ENCODE measurements at places on chromosomes 1 and 21.

GRCh38 chr21:38569733-38570132, 71.5 kb upstream of the ERG start:
- no peak for DNase-seq

DNA sequence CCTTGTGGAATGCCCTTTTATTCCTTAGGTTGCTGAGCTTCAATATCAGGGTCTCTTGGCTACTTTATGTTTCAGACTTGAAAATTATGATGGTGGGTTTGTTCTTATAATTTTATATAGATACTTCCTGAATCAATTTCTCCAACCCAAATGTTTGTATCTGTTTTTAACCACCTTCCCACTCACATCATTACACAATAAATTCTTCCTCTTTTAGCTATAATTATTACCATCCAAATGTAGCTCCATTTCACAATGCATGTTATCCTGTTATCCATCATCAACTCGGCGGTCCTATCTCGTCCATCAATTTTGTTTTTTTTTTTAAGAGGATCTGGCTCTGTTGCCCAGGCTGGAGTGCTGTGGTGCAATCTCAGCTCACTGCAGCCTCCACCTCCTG, 357.6 kb upstream of the ZP4 start:
- DNase-seq = no peak

DNA sequence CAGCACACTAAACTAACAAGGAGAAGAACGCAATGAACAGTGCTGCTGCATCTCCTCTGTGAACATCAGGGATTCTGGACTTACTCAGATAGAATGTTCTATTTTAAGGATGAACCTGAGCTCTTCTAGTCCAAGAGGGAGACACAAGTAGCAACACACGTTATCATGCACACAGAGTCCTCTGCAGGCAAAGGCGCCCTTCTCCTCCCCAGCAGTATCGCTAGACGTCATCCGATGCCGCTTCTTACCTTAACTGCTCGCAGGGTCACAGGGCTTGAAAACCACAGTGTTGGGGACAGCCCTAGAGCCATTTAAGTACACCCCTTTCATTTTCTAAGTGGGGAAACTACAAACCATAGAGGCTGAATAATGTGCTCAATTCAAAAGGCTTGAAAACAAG, 74.5 kb downstream of the HIVEP3 start:
- no peak for DNase-seq

- DNase-seq = no peak
Observed at GRCh38 chr1:183893561-183894289, 88.8 kb downstream of the RGL1 start.

DNA sequence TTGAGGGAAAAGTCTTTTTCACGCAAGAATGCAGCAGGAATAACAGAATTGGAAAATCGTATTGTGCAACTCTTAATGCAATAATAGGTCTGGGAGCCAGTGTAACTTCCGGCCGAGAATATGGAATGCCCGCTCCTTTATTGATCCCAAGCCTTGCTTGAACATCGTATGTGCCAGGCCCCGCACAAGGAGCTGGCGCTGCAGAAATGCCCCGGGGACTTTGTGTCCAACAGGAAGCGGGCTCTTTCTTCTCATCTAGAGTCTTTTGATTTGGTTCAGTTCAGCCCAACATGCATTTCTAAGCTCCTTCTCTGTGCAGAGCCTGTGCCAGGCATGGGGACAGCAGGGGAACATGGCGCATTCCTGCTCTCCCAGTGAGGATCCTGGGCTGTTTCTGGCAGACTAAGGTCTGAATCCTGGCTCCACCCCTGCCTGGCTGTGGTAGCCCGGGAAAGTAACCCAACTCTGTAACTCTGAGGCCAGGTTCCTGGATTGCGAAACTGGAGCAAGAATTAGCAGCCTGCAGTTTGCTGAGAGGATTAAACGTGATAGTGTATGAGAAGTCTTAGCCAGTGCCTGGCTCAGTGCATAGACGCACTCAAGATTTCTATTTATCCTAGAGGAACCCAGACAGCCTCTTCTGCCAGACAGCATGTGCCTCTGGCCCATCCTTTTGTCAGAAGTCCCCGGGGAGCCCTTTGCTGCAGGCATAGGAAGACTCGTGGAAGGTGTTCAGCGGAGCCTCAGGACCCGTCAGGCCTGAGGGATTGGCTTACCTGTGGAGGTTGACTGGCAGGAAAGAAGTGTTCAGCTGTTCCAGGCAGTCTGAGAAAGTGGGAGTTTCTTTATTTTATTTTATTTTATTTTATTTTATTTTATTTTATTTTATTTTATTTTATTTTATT, 987 bp upstream of the CDCP2 start:
- no peak for DNase-seq

DNA sequence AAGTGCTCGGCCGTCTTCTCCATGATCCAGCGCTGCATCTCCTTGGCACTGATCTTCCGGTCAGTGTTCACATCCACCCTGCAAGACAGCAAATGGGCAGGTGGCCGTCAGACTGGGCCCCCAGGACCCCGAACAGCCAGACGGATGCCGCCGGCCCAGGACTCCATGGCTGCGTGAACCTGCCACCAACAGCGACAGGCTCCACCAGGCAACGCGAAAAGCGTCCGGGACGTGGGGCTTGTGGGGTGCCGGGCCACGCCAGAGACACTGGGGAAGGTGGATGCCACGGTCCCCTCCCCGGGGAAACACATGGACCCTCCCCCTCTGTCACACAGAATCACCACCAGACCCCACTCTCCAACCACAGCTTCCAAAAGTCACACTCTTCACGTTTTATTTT, 7.9 kb downstream of the SDF4 start:
- DNase-seq = no peak

DNA sequence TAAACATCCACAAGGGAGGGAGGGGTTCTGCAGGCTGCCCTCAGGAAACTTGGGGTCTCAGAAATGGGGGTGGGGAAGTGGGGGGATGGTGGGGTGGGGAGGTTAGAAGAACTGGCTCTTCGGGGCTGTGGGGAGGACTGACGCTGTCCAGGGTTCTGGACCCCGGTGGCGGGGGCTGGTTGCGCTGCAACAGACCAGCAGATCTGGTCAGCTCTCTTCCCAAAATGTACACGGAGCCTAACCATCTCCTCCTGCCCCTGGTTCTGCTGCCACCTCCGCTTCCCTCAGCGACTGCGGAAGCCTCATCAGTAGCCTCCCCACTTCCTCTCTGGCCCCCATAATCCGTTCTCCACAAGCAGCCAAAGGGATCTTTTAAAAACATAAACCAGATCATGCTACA, 29.3 kb upstream of the C1QA start:
- no peak for DNase-seq

GRCh38 chr1:202323731-202324130, 18.0 kb downstream of the UBE2T start:
- DNase-seq = no peak

- no peak for DNase-seq
Observed at GRCh38 chr1:212295579-212295978, 10.4 kb downstream of the PPP2R5A start.

- DNase-seq = no peak
Observed at GRCh38 chr21:45540601-45540970, 1.7 kb downstream of the SLC19A1 start.

GRCh38 chr1:207103892-207104373, at the start of gene C4BPA:
C4BPA (plus strand) TSS chr1:207104233; CDS start chr1:207113026, 8,793 bp downstream.
- no peak for DNase-seq

DNA sequence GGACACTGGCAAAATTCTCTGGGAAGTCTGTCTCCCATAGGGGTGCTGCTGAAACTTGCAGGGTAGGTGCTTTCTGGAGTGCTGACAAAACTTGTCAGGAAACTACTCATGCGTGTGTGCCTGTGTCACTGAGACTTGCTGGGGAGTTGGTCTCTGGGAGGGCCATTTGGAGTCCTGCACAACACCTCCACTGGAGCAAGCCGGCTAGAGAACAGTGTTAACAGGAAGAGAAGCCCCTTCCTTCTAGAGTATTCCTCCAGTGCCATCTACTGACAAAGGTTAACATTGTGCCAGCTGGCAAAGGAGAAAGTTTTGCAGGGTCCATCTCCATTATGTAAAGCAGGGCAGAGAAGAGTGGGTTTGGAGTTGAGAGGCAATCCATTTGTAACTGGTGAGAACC, 30.0 kb downstream of the ZMYM4 start:
- no peak for DNase-seq

GRCh38 chr1:237903961-237904360, 13.2 kb upstream of the ZP4 start:
- DNase-seq = no peak

- DNase-seq = no peak
Observed at GRCh38 chr1:230030122-230030821, 36.8 kb upstream of the GALNT2 start.

GRCh38 chr1:82920418-82921248, 1078.3 kb downstream of the TTLL7 start:
- no peak for DNase-seq

DNA sequence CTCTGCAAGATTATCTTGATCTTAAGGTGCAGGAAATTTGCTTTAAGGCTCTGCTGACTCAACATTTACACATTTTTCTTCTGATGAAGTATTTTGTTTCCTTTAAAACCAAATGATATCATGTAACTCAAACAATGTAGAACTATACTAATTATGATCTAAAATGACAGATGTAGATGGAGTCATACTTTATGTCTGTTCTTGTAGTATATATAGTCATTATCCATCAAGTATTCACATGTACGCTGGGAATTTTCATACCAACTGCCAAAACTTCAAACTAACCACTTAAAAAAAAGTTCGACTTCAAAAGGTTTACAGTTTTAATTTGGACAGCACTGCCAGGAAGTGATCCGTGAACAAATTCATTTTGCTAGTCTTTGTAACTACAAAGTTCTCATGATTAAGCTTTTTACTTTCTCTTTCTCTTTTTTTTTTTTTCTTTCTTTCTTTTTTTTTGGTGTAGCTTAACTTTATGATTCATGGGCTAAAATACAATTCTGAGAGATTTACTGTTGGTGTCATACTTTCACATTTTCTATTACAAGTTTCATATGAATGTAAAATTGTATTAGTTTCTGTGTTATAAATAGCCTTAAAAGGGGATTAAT, 509.0 kb upstream of the CXADR start:
- no peak for DNase-seq

- no peak for DNase-seq
Observed at GRCh38 chr1:67372898-67373297, 57.3 kb downstream of the SERBP1 start.

- no peak for DNase-seq
Observed at GRCh38 chr1:198481661-198482060, 58.8 kb downstream of the ATP6V1G3 start.

GRCh38 chr1:7007902-7008301, 222.6 kb downstream of the CAMTA1 start:
- DNase-seq = no peak

DNA sequence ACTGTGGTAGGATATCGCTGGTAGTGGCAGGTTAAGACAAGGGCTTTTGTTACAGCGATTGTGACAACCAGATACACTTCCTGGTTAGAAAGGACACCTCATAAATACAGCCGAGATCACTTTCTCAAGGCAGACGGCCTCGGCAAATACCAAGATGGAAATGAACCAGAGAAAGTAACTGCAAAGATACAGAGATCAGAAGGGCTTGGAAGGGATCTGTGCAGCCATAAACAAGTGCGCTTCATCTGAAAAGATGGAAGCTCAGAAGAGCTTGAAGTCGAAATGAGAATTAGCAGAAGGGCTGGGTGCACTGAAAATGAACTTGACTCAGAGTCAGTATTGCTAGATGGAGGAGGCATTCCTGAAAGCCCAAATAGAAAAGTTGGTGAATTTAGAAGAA, 7.1 kb downstream of the DHRS3 start:
- no peak for DNase-seq

- no peak for DNase-seq
Observed at GRCh38 chr1:13583966-13584791, 547 bp downstream of the PDPN start.

DNA sequence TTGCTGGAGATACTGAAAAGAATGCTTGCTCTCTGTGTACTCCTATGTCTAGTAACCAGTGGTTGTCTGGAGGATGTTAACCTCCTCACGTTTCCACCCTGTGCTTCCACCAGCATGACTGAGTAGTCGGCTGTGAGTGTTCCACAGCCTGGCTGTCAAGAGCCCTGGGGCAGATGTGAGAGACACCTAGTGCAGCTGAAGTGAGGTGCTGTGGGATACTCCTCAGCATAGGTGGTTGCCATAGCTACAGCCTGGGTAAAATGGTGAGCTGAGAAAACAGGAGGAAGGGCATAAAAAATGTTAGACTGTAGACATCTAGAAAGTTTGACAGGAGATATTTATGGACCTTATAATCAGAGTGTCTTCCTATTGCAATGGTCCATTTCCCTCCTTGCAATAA, 15.8 kb downstream of the IVL start:
- no peak for DNase-seq

GRCh38 chr1:178684111-178684510, 40.9 kb upstream of the RALGPS2 start:
- no peak for DNase-seq

DNA sequence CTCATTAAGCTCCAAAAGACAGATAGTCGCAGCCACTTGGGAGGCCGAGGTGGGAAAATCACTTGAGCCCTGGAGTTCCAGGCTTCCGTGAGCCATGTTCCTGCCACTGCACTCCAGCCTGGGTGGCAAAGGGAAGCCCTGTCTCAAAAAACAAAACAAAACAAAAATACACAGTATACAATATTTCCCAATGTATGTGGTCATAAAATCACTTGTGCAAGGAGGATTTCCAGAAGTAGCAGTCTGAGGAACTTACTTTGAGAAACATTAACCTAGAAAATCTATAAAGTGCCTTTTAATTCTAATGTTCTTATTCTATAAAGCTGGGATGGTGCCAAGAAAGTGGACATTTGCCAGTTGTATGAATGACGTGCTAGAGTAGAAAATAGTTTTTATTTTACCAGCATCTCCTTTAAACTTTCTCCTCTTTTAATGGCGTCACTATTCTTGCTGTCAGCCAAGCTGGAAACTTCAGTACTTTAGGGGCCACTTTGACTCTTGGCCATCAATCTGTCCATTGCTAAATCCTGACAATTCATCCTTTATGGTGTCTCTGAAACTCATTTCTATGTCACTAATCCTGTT, 22.5 kb downstream of the FAM177B start:
- DNase-seq = no peak

DNA sequence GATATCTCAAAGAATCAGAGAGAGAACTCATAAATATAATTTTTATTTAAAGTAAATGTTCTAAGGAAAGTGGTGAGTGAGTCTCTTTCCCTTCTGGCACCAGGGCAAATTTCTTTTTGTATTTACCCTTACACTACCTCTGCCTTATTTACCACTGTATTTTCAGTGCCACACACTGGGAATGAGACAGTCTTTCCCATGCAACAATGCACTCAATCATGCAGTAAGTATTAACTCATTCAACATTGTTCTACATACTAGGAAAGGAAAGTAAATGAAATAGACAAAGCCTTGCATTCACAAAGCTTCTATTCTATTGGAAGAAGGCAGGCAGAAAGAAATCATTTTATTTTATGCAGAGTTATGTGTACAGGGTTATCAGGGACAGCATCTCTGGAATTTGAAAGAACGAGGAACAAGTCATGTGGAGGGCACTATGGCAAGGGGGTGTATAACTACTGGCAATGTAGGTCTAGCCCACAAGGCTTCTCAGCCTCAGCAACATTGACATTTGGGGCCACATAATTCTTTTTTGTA, 129.8 kb upstream of the PRDX6 start:
- DNase-seq = no peak

All from stimulated activated CD4-positive, alpha-beta T cell treated with anti-CD3 and anti-CD28 coated beads, Interleukin-1b, Interleukin-23, amount 100 ng/mL, for 1 hour (primary cell).